ENCODE measurements at places on chromosomes 3 and 15.

GRCh38 chr15:25501828-25502446, 63.1 kb upstream of the UBE3A start:
- H3K27ac ChIP-seq = no peak overlapping the region
- DNase-seq = no peak
- no peaks in the 10 kb centered on the region for H3K36me3 ChIP-seq
- peaks cover 2% of the 10 kb centered on the region for H3K27me3 ChIP-seq

DNA sequence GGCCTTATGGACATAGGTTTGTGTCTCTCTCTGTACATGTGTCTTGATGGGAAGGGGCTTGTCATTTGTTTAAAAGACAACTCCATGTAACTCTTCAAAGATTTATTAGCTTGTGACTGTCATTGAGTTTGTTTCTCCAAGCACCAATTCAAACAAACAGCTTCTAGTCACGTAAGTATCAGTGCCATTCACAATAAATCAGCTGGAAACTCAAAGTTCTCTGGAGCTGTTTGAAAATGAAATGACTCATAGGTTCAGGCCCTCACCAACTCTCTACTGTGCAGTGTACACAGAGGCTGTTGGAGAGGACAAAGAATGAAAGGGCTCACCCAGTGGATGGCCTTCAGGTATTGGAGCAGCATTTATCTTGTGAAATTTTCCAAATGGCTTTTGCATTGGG, 476.3 kb downstream of the AGBL1 start:
- no peak overlapping the region for H3K4me3 ChIP-seq
- H3K27ac ChIP-seq = no peak overlapping the region
- no peaks in the 10 kb centered on the region for H3K27me3 ChIP-seq
- no peaks in the 10 kb centered on the region for H3K4me1 ChIP-seq
- no peaks in the 10 kb centered on the region for H3K36me3 ChIP-seq

GRCh38 chr3:180911876-180912303, 580 bp upstream of the FXR1 start:
- no peak for DNase-seq
- peaks cover 48% of the 10 kb centered on the region for H3K36me3 ChIP-seq
- peaks cover 54% of the 10 kb centered on the region for H3K4me1 ChIP-seq
- H3K27ac ChIP-seq = peak overlapping the region; percentile 98
- H3K4me3 ChIP-seq = peak overlapping the region; percentile 92

DNA sequence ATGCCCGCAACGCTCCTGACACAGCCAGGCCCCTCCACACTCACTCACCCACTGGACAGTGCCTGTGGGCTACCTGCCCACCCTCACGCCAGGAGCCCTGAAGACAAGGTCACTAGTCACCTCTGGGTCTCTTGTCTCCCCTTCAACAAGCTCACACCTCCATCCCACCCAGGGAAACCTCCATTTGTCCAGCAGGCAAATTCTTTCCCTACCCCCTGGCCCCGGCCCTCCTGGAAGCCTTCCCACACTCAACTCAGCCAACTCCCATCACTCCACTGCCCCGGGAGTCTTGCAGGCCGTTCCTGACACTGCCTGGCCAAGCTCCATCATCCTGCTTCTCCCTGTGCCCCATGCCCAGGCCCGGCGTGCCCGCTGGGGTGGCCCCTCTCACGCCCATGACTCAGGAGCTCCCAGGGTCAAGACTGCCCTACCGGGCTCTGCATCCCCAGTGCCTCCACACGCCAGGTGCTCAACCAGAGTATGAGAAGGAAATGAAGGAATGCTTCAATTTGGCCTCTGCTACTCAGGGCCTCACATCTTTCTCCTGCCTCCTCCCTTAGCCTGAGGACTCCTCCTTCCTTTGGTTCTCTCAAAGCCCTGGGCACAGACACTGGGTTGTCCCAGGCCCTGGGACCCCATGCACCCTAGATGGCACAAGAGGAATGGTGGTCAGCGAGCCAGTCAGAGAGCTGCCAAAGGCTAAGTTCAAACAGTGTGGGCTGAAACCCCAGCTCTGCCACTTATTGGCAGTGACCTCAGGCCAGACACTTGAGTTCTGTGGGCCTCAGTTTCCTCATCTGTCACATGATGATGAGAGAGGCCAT, 88.6 kb downstream of the SEC22A start:
- DNase-seq = no peak
- no peaks in the 10 kb centered on the region for H3K4me1 ChIP-seq
- H3K36me3 ChIP-seq = no peaks in the 10 kb centered on the region
- no peak overlapping the region for H3K4me3 ChIP-seq
- H3K27ac ChIP-seq = no peak overlapping the region

DNA sequence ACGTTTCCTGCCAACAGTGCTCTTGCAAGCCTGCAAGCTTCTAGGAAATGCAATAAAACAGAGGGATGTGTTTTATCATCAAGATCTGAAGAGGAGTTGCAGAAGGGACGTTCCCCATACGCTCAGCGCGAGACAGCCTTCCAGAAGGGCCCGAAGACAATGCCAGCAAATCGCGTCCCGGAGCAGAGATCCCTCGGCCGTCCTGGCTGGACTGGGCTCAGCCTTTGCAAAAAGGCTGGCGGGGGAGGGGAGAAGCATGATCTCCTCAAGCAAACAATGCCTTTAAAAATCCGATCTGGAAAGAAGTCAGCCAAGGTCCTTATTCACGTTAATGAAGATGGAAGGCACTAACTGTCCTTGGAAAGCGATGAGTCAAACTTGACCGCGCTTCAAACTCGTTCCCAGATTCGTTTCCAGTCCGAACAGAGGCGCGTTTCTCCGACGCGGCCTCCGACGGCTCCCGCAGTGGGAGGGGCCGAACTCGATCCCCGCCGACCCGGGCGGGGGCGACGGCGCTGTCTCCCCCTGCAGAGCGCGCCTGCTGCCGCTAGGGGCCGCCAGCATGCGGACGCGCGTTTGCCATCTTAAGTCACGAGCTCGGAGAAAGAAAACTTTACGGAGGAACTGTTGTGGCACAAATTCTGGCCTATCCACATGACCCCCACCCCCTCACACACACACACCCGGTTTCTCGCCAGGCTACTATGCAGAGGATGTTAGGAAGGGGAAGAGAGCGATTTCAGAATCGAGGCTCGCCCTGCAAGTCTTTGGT, 5.5 kb downstream of the BCL6 start:
- H3K27me3 ChIP-seq = no peaks in the 10 kb centered on the region
- peaks cover 67% of the 10 kb centered on the region for H3K4me1 ChIP-seq
- peaks cover 61% of the 10 kb centered on the region for H3K36me3 ChIP-seq
- peak overlapping the region; percentile 98 for H3K4me3 ChIP-seq
- peak overlapping the region; percentile 100 for H3K27ac ChIP-seq
- DNase-seq = peak; percentile 91

DNA sequence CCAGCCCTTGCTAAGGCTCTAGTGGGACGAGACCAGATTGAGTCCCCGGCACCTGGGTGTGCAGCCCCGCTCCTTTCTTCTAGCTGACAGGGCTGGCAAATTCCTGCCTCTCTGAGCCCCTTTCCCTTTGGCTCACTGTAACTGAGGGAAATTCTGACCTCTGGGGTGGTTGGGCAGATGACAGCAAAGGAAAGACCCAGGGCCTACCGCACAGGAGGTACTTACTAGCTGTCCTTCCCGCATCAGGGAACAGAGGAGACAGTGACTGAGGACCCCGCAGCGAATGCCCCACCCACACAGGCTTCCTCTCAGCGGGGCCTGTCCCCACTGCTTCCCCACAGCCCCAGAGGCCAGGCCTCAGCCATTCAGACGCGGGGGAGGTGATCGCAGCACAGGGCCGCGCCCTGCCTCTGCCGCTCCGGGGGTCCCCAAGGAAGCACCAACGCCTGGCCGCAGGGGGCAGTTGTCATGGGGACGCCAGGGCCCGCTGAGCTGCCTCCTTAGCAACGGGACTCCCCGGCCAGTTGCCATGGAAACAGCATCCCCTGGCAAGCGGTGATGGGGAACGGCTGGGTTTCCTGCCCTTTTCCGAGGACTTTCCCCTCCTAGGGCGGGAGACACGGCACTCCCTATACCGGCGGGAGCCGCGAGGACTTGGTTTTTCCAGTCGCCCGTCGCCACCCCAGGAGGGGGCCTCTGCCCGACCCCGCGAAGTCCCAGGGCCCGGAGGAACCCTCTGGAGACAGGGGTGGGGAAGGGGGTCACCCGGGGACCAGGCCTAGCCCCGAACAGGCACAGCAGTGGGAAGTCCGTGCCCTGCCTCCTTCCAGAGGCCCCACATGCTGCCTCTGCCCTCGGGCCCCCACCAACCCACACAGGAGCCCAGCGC, 50.1 kb downstream of the HCN4 start:
- DNase-seq = no peak
- H3K27ac ChIP-seq = no peak overlapping the region
- peaks cover 31% of the 10 kb centered on the region for H3K27me3 ChIP-seq
- H3K4me3 ChIP-seq = no peak overlapping the region
- no peaks in the 10 kb centered on the region for H3K4me1 ChIP-seq
- no peaks in the 10 kb centered on the region for H3K36me3 ChIP-seq

DNA sequence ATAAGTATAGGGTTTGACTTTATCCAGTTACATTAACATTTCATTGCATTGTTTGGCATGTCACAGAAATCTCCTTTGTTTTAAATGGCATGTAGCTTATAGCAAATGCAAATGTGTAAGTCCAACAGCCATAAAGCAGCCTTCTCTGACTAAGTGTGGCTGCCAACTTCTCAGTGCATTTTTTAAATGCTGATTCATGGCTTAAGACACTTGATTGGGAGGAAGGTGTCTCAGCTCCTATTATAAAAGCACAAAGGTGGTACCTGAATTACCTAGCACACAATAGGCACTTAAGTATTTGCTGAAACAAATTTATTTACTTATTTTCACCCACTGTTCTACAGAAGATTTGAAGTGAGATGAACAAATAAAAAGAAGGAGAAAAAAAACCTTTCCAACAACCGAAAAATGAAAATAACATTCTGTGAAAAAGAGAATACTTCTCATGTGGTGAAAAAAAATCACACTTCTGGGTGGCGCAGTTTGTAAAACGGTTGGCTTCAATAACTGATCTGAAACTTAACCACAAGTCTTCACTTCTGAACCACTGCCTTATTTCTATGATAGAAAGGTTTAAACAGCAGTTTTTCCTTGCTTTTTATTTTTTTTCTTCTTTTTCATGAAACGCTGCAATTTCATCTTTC, 105.5 kb upstream of the ICE2 start:
- H3K27ac ChIP-seq = peak overlapping the region; percentile 91
- H3K4me1 ChIP-seq = peaks cover 98% of the 10 kb centered on the region
- DNase-seq = no peak
- H3K4me3 ChIP-seq = peak overlapping the region; percentile 65
- peaks cover 29% of the 10 kb centered on the region for H3K36me3 ChIP-seq
- H3K27me3 ChIP-seq = no peaks in the 10 kb centered on the region

DNA sequence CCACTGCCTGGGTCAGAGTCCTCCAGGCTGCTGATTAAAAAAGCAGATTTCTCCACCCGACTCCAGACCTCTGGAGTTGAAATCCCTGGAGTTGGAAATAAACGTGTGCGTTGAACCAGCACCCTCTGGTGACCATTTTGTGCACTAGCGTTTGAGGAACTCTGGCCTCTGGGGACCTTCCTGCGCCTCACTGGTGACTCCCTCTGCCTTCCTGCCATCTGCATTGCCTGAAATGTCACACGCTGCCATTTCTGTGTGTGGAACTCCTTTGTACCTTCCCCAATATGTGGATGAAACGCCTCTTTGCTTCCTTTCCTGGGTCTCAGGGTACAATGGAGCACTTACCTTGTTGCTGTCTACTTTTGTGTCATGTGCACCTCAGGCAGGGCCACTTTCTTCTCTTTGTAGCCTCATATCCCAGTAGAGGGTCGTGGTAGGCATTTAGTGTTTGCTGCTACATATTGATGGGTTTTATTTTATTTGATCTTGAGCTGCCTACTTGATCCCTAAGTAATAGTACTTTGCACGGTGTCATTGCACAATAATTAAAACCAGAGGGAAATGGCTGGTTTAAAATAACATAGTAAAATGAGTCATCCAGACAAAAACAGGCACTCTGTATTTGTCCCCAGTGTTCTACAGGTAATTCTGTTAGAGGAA, 56.8 kb downstream of the GPR171 start:
- H3K4me1 ChIP-seq = no peaks in the 10 kb centered on the region
- H3K27ac ChIP-seq = no peak overlapping the region
- H3K36me3 ChIP-seq = no peaks in the 10 kb centered on the region

DNA sequence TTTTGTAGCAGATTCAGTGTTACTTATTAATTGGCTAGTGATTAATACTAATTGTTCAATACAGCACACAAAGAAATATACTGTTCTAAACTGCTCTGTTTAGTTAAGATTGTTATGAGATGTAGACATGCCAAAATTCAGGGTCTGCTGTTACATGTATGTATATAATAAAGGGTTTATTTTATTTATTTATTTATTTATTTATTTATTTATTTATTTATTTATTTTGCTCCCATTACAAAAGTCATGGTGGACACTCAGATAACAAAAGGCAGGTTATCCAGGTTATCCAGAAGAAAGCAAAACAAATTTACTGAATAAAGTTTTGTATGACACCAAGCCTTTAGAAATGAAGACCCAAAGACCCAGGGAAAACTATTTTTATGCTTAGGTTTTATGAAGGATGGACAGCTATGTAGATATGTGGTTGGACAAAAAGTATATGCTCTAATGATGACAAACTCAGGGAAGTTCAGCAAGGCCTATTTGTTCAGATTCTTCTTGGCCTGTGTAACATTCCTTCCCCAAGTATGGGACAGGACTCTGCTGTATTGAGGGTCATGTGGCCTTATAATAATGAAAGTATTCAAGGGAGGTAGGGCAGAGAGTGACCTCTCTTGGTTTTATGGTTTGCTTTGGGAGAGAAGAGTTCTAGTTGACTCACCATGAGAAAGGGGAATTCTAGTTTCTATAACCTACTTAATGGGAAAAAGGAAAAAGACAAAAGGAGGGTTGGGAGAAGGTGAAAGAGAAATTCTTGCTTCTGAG, 1056.8 kb downstream of the ROBO2 start:
- no peak for DNase-seq
- H3K4me1 ChIP-seq = no peaks in the 10 kb centered on the region
- H3K4me3 ChIP-seq = no peak overlapping the region
- no peaks in the 10 kb centered on the region for H3K27me3 ChIP-seq
- no peak overlapping the region for H3K27ac ChIP-seq

DNA sequence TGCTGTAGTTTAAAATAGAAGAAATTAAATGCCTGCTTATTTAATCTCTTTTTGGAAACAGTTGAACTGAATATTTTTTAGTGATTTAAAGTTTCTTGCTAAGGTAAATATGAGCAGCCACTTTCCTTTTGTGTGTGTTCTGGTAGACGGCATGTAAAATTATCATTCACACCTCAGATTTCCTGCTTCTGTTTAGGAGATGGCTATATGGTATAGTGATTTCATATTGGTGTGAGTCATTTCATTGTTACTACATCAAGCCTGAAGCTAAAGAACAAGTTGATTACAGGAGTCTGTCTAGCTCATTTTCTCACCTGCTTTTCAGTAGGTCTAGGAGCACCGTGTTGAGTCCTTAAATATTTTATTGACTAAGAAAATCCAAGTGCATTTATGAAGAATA, 2.2 kb downstream of the LRCH3 start:
- H3K27ac ChIP-seq = peak overlapping the region; percentile 82
- no peak for DNase-seq
- peaks cover 54% of the 10 kb centered on the region for H3K4me1 ChIP-seq
- no peaks in the 10 kb centered on the region for H3K27me3 ChIP-seq
- peaks cover 20% of the 10 kb centered on the region for H3K36me3 ChIP-seq

Measured in activated T-cell treated with anti-CD3 and anti-CD28 coated beads, Interleukin-2, amount 50 U/mL, for 24 hours (primary cell).